ENCODE measurements at places on chromosomes 4 and X. TPM values are rescaled to one million over a fixed set of nuclear protein-coding genes. Genes with fewer than 3 reads are reported as not detected.
A peak's percentile ranks its signal among the peaks of the same experiment; 100 is the strongest.

DNA sequence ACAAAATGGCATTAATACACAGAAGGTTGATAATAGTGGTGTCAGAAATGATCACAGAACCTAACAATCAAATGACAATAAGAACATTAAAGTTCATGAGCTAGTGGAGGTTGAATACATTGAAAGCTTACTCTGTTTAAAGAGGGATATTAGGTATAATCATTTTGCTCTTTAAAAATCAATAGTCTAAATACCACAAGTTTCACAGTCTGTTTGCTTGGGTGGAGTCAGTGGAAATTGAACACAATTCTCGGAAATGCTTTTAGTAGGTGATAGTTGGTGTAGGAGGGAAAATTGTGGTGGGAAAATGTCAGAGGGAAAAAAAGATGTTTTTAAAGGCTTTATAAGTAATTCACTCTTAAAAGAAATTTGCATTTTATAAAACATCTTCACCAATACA, 197.1 kb downstream of the GLUD2 start:
- no peak overlapping the region for H3K27ac ChIP-seq
- H3K4me1 ChIP-seq, result no peaks in the 10 kb centered on the region
- no peaks in the 10 kb centered on the region for H3K27me3 ChIP-seq
- H3K36me3 ChIP-seq, result no peaks in the 10 kb centered on the region
- H3K4me3 ChIP-seq, result no peak overlapping the region
- DNase-seq, result no peak

Gene KLHL34
- not detected for total RNA-seq

GRCh38 chrX:72018277-72019112, 107.8 kb downstream of the NHSL2 start:
- H3K4me1 ChIP-seq, result peaks cover 15% of the 10 kb centered on the region
- H3K27me3 ChIP-seq, result no peaks in the 10 kb centered on the region
- no peak overlapping the region for H3K27ac ChIP-seq
- DNase-seq, result peak; percentile 83
- H3K36me3 ChIP-seq, result peaks cover under 1% of the 10 kb centered on the region
- no peak overlapping the region for H3K4me3 ChIP-seq

Gene UBE2D3
- total RNA-seq, result 307 TPM

DNA sequence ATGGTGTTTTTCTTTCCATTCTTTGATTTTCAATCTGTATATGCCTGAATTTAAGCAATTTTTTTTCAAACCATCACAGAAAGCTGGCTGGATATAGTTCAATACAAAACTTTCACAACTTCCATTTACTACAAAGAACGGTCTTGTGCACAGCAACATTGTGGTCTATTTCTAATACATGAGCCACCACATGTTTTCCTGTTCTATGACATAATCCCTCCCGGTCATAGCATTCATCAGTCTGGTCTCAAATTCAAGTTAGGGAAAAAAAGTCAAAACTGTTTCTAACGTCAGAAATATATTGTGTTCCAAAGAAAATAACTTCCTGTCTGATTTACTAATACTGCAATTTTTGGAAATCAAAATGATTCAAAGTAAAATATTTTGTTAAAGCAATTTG, 7.5 kb upstream of the CXCL6 start:
- H3K4me1 ChIP-seq, result no peaks in the 10 kb centered on the region
- no peak overlapping the region for H3K27ac ChIP-seq
- DNase-seq, result no peak
- H3K4me3 ChIP-seq, result no peak overlapping the region
- no peaks in the 10 kb centered on the region for H3K27me3 ChIP-seq

DNA sequence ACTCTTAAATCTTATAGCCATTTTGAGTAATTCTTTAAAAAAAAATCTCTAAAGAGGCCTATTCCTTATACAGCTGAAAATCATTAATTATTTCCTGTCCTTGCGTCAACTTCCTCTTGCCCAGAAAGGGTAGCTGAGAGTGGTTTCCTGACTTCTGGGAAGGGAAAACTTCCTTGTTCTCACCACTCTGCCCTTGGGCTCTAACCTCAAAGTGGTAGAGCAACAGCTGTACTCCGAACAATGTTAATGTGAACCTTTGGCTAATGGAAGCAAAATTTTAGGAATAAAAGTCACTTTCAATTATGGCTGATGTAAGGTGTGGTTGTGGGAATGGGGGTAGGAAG, 15.3 kb downstream of the KLHL2 start:
- H3K36me3 ChIP-seq, result peaks cover 9% of the 10 kb centered on the region
- H3K4me1 ChIP-seq, result peaks cover 10% of the 10 kb centered on the region
- no peaks in the 10 kb centered on the region for H3K27me3 ChIP-seq
- DNase-seq, result no peak
- H3K4me3 ChIP-seq, result no peak overlapping the region

DNA sequence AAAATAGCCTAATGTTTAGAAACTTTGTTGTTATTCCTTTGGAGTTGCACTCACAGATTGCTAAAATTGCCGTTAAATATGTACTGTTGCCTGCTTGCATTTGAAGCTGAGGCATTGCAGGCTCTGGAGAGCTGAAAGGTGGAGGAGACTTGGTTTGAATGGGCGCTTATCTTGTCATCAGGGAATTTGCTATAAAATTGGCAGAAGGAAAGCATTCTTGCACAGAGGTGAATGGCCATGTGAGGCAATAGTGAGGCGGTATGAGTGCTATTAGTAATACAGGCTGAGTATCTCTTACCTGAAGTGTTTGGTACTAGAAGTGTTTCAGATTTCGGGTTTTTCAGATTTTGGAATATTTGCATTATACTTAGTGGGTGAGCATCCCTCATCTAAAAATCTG, 41.3 kb downstream of the TRAPPC11 start:
- H3K27ac ChIP-seq, result no peak overlapping the region
- peaks cover 78% of the 10 kb centered on the region for H3K36me3 ChIP-seq
- H3K27me3 ChIP-seq, result no peaks in the 10 kb centered on the region
- no peak for DNase-seq
- no peaks in the 10 kb centered on the region for H3K4me1 ChIP-seq

DNA sequence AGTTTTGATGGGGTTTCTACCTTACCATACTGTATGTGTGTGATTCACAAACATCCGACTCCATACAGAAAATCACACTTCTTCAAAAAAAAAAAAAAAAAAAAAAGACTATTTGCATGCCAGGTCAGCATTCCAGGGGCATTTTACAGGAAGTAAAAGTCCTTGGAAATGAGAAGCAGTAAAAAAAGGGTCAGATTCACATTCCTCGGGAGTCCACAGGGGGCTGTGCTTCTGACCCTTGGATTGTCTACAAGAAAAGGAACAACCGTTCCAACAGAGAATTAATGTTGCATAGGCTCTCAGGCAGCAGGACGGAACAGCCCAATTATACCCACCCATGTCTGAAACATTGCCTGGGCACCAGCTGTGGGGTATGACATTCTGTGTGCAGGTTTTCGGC, 290.3 kb downstream of the LDB2 start:
- H3K27me3 ChIP-seq, result no peaks in the 10 kb centered on the region
- no peak for DNase-seq
- no peak overlapping the region for H3K4me3 ChIP-seq
- H3K27ac ChIP-seq, result no peak overlapping the region
- H3K36me3 ChIP-seq, result no peaks in the 10 kb centered on the region

Gene UBE2A
- 50.1 TPM for total RNA-seq

- H3K27me3 ChIP-seq, result no peaks in the 10 kb centered on the region
- no peak overlapping the region for H3K4me3 ChIP-seq
- no peak overlapping the region for H3K27ac ChIP-seq
- H3K4me1 ChIP-seq, result peaks cover 2% of the 10 kb centered on the region
Observed at GRCh38 chr4:184395971-184396391, 78.4 kb downstream of the IRF2 start.

Gene FOXR2
- total RNA-seq, result not detected

DNA sequence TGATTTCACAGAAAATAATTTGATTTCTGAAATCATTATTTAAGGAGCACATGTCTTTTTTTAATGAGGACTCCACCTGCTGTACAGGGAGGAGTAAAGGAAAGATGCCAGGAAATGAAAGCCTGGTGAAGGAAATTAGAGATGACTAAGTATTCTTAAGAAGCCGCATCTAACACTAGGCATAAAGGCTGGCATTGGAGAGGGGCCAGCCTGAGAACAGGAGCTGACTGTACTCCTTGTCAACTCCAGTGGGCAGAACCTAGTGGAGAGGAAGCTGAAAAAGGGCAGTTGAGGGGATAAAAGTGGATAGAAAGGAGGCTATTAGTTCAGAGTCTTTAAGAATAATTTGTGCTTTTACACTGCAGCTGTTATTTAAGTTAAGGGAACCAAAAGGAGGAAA, 393.0 kb downstream of the PPP1R2C start:
- H3K4me1 ChIP-seq, result no peaks in the 10 kb centered on the region
- no peaks in the 10 kb centered on the region for H3K27me3 ChIP-seq
- H3K27ac ChIP-seq, result no peak overlapping the region
- H3K4me3 ChIP-seq, result no peak overlapping the region
- no peak for DNase-seq
- H3K36me3 ChIP-seq, result no peaks in the 10 kb centered on the region

All from mesothelial cell of epicardium (in vitro differentiated cells).